ENCODE measurements at places on chromosomes 11 and 22.

GRCh38 chr22:30486661-30487115 is 14.9 kb upstream of the SEC14L3 start:
- no peak for DNase-seq

- no peak for DNase-seq
Measured at GRCh38 chr22:19758896-19759426, 1.6 kb upstream of the TBX1 start.

DNA sequence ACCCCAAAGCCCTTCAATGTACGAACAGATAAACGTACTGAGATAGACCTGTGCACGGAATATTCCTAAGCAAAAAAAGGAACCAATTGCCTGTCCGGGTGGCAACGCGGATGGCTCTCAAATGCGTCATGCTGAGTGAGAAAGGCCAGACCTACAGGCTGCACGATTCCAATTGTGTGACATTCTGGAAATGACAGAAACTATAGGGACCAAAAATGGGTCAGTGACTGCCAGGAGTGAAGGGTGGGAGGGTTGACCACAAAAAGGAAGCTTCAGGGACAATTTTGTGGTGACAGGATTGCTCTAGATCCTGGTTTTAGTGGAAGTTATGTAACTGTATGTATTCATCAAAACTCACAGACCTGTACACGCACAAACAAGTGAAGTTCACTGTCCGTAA is 24.0 kb upstream of the SYT8 start:
- DNase-seq, result no peak

DNA sequence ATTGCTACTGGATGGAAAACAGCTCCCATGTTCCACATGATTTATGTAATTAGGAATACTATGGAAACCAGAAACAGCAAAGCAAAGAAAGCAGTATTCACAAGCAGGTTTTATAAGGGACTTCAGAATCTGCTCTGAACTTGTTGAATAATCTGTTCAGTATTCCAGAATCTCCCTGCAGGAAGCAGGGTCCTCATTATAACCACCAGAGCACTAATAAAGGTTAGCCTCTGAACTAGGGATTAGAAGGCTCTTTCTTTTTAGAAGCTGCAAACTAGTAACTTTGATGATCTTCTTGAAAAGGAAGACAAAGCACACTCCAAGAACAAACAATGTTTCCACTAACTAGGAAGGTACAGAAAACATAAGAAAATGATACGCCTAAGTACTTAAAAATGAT is 125.8 kb downstream of the DCDC1 start:
- DNase-seq, result no peak

DNA sequence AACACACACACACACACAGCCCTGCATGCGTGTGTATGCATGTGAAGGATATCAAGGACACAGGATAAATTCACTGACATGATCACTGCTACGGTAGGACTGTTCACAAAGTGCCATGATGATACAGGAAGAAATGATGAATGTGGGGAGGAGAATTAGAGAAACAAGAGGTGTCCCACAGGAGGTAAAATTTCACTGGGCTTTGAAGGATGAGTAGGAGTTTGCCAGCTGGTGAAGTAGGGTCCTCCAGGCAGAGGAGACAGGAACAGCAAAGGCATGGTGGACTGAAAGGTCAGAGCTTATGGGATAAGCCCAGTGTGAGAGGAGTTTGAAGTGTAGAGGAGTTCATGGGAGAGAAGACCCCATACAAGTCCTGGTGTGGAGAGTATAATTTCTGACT is 18.6 kb downstream of the NECTIN1 start:
- no peak for DNase-seq

GRCh38 chr22:20052309-20053259 is 27.5 kb upstream of the DGCR8 start:
- DNase-seq, result no peak

DNA sequence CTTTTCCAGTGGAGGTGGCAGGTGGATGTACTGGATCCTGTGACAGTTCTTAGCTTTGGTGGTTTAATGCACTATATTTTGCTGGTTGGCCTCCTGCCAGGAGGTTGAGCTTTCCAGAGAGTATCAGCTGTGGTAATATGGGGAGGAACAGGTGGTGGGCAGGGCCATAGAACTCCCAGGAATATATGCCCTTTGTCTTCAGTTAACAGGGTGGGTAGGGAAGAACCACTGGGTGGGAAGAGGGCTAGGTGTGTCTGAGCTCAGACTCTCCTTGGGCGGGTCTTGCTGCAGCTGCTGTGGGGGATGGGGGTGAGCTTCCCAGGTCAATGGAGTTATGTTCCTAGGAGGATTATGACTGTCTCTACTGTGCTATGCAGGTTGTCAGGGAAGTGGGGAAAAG is 203.8 kb downstream of the DLG2 start:
- no peak for DNase-seq

GRCh38 chr11:44408711-44409470 is 99.0 kb upstream of the ALX4 start:
- DNase-seq, result no peak

DNA sequence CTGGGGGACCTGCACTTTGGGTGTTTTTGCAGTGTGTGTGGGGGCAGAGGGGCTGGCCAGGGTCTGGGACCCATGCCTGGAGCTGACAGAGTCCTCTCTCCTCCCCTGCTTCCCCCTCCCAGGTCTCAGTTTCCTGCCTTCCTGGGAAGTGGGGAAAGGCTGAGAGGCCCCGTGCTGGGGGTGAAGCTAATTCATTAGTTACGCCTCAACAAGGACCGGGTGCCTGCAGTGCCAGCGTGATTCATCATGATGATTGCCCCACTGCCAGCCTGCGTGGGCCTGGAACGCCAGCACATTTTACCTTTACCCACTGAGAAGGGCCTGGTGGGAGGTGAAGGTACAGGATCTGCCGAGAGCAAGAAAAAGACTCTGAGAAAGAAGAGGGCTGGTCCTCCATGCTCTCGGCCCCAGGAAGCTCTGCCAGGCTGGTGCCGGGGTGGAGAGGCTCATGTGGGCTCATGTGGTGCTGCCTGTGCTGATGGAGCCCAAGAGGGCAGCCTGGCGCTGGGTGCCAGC is 2.9 kb upstream of the LRRC10B start:
- no peak for DNase-seq

- DNase-seq, result no peak
Measured at GRCh38 chr22:40808018-40808841, 10.9 kb downstream of the SLC25A17 start.

- no peak for DNase-seq
Measured at GRCh38 chr22:36197065-36197440, 4.6 kb downstream of the APOL4 start.

GRCh38 chr22:35883031-35883620 is 145.5 kb downstream of the RBFOX2 start:
- DNase-seq, result no peak

DNA sequence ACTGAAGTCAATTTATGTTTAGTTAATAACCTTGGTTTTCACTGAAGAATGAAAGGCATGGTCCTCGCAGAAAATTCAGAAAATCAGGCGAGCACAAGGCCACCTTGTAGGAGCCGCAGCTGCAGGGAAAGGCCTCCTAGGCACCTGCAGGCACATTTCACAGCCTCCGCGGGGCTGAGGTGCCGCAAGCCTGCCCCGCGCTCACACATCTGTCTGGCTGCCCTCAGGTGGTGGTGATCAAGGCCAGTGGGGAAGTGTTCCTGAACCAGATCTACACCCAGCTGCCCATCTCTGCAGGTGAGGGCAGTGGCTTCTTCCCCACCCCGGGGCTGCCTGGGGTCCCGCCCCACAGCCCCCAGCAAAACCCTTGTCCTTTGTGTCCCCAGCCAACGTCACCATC is 10.5 kb downstream of the MUC5AC start:
- no peak for DNase-seq

GRCh38 chr11:25758145-25758661 is 573.7 kb upstream of the ANO3 start:
- no peak for DNase-seq

GRCh38 chr11:74702383-74703007 is 28.7 kb downstream of the CHRDL2 start:
- DNase-seq, result peak; percentile 39

DNA sequence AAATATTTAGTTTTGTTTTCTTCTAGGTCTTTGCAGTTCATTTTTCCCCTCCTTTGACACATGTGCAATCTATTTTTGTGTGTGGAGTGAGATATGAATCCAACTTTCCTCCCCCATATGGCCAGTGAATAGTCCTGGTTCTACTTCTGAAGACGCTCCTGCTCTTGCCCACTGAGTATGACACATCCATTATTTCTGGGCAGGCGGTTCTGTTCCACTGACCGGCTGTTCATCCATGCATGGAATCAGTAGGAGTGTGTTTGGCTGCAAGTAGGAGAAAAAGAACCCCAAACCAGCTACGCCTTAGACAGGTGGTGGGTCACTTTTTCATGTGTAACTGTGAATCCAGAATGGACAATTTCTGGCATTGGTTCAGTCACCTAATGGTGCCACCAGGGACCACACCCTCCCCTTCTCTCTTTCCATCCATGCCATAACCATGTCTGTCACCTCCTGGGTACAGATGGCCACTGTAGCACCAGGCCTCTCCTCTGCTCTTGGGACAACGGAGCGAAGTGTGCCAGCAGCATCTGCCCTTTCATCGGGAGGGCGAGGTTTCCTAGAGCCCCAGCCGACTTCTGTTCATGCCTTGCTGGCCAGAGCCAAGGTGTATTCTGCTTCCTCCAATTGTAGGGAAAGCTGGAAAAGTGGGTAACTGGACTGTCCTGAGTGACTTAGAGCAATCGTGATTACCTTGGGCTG is 67.4 kb upstream of the SLC22A12 start:
- DNase-seq, result no peak

DNA sequence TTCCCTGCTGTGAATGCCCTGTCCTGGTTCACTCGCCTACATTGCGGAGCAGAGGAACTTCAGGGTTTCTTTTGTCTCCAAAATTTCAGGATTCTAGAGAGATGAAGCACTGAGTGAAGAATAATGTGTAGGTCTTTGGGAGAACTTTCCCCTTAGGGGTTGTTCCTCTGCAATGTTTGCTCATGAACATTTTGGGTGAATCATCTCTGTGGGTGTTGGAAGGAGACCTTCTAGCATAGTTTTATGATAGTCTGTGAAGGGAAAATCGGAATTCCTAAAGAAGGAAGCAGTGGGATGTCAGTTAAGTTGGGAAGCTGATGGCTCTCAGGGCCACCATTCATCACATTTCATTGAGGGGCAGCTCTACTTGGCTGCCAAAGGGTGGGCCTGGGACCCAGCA is 64.8 kb downstream of the MIAT start:
- no peak for DNase-seq

GRCh38 chr11:27138716-27139115 is 98.1 kb downstream of the BBOX1 start:
- no peak for DNase-seq

- DNase-seq, result no peak
Measured at GRCh38 chr11:63564056-63564774, 1.0 kb upstream of the PLAAT2 start.

- DNase-seq, result no peak
Measured at GRCh38 chr11:15613789-15614188, 499.1 kb downstream of the INSC start.

- DNase-seq, result no peak
Measured at GRCh38 chr11:78906566-78906965, 331.9 kb upstream of the NARS2 start.

GRCh38 chr11:94524341-94524740 is 12.1 kb downstream of the C11orf97 start:
- no peak for DNase-seq

DNA sequence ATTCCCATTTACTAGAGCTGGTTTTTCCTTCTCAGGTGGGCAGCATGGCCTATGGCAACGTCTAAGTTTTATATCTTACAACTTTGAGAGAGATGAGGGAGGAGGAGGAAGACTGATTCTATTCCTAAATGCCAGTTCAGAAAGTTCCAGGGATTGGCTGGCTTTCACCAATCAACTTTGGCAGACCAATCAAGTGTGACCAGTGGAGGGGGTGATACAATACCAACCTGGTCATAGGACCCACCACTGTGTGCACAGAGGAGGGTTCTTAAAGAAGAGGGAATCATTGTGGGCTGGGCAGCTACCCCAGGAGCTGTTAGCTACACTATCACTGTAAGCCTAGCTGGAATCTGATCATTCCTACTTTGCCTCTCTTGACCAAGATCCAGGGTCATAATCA is 8.1 kb downstream of the DIXDC1 start:
- no peak for DNase-seq

DNA sequence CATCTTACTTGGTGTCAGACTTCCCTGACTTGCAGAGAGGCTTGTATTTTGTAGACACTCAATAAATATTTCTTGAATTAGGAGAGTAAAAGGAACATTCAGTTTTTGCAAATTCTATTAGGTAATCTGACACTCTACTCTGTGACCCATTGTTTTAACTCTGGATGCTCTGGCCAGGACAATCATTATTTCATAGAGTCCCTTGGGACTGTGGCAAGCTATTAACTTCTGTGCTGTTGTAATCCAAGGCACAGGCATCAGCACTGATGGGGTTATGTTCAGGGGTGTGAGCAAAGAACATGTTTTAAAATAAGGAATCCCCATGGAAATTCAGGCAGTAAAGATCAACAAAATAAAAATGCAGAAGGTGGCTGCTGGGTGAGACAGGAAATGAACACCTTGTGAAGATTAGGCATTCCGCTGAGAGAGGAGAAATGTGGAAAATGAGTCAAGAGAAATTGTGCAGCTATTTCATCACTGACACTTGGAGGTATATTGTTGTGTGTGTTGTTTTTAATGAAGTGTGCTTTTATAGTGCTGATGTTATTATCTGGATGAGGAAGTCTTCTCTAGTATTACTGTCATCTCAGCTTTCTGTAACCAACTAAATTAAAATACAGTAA is 175.2 kb downstream of the WNT11 start:
- DNase-seq, result no peak

- no peak for DNase-seq
Measured at GRCh38 chr11:84685976-84686375, 941.2 kb downstream of the DLG2 start.

- no peak for DNase-seq
Measured at GRCh38 chr22:40621309-40622151, 15.0 kb downstream of the MRTFA start.

DNA sequence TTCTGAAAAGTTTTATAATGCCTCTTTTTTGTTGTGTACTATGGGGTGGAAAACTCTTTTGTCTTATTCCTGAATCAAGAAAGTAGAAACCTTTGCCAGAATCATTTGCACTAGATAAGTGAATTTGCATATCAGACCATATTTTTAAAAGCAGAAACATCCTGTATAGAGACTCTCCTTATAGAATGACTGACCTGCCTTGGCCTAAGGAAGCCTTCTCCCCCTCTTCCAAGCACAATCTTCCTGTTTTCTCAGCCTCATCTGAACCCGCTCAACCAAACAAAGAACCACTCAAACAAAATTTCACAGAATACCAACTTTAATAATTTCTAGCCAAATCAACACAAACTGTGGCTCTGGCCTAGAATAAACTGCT is 60.3 kb downstream of the SIK3 start:
- DNase-seq, result no peak
